ENCODE measurements at places on chromosomes 4 and X.

- DNase-seq = no peak
These were observed 163.3 kb downstream of the MID1 start for GRCh38 chrX:10457092-10457491.

DNA sequence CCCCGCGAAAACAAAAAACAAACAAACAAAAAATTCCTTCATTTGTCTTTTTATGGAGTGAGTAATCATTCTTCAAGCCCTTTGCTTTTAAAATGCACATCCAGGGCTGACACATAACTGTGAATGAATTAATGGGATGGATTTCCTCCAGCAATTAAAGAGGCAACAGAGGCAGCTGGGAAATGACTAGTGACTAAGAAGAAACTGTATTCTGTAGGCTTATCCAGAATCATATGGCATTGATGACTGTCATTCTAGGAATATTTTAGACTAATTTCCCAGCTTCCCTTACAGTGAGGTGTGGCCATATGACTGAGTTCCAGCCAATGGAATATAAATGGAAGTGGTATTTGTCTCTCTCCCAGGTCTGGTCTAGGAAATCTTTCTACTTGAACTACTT, 46.8 kb upstream of the PDE5A start:
- no peak for DNase-seq

DNA sequence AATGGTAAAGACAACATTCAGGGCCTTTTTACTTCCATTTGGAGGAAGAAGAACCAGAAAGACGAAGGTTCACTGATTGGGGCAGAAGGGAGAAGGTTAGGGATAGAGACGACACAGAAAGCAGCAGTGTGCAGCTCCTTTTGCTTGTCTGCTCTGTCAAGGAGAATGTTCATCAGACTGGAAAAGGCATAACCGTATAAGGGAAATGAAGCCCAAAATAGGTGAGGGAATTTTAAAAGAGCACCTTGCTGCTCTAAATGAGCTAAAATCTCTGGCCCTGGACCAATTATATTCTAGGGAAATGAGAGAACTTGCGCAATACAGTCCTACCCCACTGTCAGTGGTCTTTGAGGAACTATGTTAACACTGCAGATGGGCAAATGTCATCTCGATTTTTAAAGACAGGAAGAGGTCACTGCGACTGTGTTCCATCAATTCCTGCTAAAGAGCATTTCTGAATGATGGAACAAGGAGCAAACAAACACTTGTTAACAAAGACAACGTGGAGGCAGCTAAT, 909.8 kb upstream of the FTHL17 start:
- DNase-seq = no peak

DNA sequence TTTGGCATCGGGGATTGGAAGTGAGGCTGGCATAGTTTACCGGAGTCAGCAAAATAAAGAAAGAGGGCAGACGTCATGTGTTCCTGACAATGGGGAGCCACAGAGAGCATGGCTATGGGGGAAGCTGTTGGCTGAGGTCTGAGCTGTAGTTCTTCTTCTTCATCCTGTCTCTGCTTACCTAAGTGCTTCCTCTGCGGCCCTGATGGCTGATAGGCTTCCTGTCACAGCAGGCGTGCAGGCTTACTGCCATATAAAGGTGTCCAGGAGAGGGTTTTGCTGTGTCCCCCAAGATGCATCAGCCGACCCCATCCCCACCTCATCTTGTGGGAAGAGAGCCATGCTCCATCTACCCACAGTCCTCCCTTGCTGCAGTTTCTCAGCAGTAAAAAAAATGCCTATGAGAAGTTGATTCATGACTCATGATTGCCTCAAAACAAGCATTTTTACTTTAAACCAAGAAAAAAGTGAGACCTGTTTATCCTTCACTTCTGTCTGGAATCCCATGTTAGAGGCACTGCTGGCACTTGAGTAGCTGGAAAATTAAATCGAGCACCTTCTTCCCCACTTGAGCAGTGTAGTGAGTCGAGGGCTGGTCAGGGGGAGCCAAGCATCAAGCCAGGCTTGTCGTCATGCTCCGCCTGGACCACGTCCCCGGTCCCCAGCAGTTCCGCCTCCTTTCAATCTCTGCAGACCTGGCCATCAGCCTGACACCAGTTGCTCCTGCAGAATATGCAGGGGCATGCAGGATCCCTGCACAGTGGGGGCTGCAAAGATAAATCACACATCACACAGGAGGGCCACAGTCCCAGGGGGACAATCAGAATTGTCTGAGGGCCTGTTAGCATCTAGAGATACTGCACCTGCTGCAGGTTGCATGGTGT, 237.8 kb downstream of the EVC2 start:
- no peak for DNase-seq

GRCh38 chr4:137025484-137026059, 506.7 kb downstream of the PCDH18 start:
- no peak for DNase-seq

- no peak for DNase-seq
These were observed 10.8 kb downstream of the JAKMIP1 start for GRCh38 chr4:6189511-6189910.

DNA sequence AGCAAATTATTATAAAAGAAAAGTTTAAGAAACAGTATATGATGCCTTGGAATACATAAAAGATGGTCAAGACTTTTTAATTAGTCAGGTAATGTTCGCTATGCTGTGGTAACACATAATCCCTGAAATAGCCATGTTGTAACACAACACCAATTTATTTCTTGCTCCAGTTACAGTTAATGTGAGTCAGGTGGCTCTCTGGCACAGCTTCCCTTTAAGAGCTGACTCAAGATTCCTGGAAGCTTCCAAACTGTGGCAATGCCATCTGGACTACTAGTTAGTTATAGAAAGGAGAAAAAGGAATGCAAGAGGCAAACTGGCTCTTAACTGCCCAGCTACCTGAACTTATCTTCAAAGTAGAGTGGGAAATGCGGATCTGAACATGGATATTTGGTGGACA, 210.5 kb downstream of the CHM start:
- DNase-seq = no peak

DNA sequence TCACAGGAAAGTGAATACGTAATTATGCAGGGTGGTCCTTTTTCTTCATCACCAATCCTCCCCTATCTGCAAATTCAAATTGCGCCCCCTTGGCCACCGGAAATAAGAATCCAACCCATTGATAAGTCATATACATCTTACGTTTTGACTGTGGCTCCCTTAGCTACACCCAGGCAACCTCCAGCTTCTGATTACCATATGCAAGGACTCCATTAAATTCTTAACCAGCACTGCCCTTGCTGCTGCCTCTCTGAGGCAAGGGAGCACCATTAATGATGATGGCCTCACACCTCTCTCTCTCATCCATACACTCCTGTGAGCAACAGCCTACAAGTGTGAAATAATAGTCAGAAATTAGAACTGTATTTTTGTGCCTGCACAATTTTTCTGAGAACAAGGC, 106.0 kb upstream of the NOCT start:
- DNase-seq = no peak

- no peak for DNase-seq
These were observed 14.7 kb downstream of the ATXN3L start for GRCh38 chrX:13305108-13305507.

- DNase-seq = no peak
These were observed 50.8 kb upstream of the MTMR1 start for GRCh38 chrX:150642423-150642822.

GRCh38 chr4:69936566-69936965, 5.7 kb downstream of the CSN1S1 start:
- DNase-seq = no peak

DNA sequence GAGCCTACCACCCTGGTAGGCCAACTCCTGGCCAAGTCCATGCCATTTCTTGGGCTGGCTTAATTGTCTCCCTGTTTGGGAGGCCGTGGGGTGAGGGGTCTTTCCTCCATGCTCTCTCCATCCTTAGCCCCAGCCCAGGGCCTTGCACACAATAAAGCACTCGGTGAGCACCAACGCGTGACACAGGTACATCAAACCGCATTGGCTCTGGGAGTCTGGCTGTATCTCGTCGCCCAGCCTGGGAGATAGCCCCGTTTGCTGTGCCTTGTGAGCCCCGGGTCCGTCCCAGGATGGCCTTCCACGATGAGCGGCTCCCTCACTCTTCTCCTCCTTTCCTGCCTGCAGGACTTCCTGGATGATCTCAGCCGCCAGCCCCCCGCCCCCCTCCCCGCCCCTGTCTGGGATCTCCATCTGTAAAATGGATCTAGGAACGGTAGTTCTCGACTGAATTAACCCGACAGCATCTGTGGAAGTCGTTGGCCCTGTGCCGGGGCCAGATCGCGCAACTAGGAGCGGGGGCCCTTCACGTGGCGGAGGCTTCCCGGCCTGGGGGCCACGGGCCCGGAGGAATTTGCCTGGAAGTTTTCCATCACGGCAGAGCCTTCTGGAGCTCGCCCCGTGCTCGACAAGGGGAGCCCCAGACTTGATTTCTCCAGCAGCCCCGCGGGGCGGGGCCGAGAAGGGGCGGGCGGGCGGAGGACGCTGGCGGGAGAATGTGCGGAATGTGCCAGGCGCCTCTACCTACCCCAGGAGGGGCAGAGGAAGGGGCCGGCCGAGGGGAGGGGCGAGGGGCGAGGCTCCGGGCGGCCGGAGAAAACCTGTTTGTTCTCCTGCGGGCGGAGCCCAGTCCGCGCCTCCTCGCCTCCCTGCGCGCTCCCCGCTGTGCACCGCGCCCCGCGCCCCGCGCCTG, at the start of gene ZNF185:
Gene ZNF185, plus strand, starts transcription at position 846 of the 910 bp plus-strand sequence. CDS start 16,423 bp downstream, outside the sequence.
- DNase-seq = no peak

- DNase-seq = no peak
These were observed 148.7 kb upstream of the NAP1L5 start for GRCh38 chr4:88846206-88846790.

GRCh38 chrX:107978707-107979307, 3.4 kb downstream of the TEX13B start:
- no peak for DNase-seq

DNA sequence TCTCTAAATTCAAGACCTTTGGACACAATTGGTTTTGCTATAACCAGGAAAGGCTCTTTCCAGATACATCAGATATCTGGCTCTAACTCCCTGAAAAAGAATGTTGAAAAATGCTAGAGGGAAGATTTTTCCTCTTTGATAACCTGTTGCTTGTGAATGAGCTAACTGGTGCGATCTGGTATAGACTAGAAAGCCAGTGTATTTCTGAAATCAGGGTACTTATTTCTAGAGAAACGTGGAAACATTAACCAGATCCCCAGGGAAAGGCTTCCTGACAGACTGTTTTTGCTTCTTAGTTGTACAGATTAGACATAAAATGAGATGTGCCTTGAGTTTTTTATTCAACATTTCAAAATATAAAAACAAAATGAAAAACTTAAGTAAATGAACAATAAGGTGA, 107.7 kb downstream of the NPNT start:
- DNase-seq = no peak

DNA sequence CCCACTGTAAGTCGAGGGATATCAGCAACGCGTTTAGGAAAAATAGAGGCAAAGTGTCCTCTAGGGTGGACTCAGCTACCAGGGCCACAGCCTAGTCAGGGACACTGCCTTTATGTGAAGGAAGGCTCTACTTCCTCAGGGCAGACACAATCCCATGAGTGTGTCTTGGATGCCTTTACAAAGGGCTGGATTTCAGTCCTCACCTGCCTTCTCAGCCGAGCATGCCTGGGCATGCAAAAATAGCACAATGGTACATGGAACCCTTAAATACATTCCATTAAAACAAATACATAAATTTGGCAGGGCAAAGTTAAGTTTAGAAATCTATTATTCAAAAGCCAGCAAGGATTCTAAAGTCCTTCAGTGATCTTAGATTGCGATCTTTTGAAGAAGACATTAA, 51.1 kb downstream of the DMD start:
- DNase-seq = no peak

DNA sequence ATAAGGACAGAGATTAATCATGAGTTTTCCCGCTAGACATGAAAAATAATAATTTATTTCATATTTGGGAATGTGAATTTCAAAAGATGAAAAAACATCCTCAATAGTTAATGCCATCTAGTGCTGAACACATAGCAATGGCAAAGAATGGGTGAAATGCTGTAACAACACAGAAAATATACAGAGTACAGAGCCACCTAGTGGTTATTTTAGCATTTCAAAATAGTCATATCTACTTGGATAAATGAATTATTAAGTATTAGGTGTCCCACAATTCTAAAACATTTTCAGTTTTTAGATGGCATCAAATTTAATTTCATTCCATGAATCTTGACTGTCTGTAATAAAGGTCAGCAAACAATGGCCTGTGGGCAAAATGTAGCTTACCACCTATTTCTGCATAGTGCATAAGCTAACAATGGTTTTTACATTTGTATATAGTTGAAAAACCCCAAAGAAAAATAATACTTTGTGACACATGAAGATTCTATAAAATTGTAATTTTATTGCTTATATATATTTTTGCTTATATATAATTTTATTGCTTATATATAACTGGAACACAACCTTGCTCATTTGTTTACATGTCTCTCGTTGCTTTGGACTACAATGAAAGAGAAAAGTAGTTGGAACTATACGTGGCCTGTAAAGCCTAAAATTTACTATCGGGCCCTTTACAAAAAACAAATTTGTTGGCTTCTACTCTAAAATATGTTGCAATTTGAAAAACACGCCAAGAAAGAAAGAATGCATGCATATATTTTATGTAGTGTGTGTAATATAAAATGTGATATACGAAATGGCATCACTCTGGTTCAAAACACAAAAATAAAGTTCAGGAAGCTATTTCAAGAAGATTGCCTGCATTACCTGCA, 99.1 kb upstream of the FAM47C start:
- DNase-seq = no peak

DNA sequence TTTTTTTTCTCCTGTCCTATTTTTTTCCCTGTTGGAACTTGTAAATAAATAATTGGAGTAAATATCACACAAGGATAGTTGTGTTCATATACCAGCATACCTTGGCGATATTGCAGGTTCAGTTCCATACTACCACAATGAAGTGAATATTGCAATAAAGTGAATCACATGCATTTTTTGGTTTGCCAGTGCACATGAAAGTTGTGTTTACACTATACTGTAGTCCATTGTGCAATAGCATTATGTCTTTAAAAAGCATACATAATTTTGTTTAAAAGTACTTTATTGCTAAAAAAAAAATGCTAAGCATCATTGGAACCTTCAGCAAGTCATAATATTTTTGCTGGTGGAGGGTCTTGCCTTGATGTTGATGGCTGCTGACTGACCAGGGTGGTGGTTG, 88.6 kb downstream of the GSTCD start:
- no peak for DNase-seq

GRCh38 chr4:134883831-134884449, 682.4 kb upstream of the PABPC4L start:
- DNase-seq = no peak

DNA sequence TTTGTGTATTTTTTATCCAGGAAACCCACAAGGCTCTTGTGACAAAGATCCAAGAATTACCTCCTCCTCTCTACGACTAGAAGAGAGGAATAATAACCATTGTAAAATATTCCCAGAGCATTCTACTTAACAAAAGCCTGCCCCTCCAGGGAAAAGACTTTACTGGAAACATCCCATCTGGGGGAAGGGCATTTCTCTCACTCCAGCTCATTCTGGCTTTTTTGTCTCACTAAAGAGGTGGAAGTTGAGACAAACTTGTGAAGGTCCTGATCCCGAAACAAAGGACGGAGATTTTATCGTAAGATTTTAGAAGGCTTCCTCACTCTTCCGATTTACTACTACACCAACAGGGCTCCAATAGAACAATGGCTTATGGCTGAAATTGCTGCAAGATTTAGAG, 692.0 kb upstream of the GRID2 start:
- no peak for DNase-seq

- no peak for DNase-seq
These were observed 101.6 kb upstream of the PPARGC1A start for GRCh38 chr4:23991444-23991843.
